ENCODE measurements at places on chromosomes 6 and 20.

DNA sequence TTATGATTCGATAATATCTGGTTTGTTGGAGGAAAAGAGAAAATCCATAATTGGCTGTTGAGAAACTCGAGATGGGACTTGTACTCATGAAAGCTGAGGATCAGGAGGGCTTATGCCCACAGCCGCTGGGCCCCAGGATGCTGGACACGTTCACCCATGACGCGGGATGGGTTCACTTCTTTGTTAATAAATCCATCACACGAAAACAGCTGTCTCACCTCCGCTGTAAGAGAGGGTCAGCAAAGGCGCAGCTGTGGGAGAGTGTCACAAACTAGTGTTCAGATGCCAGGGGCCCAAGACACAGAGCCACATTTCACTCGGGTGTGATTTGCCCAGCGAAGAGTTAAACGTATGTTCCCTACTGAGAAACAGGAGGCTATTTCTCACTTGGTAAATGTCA, 315.1 kb downstream of the THBS2 start:
- no peak for DNase-seq

DNA sequence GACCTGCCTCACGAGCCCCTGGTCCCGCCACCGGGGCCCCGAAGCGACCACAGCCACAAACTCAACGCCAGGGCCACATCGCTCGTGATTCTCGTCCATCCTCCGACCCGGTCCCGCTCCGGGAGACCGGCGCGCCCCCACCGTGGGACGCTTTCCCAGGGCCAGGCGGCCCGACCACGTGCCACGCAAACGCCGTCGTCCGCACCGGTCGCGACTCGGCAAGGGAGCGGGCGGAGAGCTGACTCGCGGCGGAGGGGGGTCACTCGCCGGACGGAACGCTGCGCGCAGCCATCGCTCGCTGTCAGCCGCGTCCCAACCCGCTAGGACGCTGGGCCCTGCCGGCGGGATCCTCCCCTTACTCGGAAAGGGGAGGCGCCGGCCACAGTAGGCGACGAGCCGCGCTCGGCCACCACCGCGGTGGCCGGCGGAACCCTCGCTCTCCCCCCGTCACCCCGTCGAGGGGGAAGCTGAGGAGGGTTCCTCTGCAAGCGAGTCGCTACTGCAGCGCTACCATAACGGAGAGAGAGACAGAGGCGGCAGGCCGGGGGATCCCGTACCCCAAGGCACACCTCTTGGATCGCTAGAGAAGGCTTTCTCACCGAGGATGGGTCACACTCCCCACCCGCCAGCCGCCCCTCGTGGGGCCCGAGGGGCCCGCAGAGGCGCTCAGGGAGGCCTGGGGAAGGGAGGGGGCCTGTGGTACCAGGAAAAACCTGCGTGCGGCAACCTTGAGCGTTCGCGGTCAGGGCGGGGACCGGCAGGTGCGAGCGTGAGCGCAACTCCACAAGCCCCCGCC, 511.8 kb upstream of the ZNF337 start:
- peak; percentile 44 for DNase-seq

DNA sequence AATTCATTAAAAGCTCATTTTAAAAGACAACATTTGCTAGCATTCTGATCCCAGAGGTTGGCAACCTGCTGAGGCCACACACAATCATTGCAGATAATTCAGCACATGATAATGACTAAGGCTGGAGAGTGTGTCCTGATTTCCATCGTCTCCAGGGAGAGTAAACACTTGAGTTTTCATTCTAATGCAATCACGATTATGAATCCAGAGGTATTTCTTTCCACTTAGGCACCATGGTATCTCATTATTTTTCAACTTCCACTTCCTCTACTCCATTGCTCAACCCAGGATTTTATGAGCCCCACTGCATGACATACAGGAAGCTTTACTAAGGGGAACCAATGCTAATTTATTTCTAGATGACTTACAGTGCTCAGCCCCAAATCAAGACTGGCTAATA, 273.8 kb upstream of the AGPAT4 start:
- no peak for DNase-seq

DNA sequence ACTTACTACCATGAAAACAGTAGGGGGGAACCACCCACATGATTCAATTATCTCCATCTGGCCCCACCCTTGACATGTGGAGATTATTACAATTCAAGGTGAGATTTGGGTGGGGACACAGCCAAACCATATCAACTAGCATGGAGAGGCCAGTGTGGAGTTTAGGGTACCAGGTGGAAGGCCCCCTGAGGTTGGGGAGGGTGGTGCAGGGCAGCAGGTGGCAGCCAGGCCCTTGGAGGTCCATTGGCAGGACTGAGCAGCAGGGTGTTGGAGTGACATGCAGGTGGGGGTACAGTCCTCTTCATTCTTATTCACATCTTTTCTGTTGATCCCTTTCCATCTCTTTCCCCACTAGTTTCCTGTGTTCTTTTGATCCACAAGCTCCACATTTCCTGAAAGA, 42.9 kb downstream of the PHACTR3 start:
- DNase-seq, result no peak

- no peak for DNase-seq
These were observed 635.3 kb upstream of the MARCKS start for GRCh38 chr6:113221850-113222249.

DNA sequence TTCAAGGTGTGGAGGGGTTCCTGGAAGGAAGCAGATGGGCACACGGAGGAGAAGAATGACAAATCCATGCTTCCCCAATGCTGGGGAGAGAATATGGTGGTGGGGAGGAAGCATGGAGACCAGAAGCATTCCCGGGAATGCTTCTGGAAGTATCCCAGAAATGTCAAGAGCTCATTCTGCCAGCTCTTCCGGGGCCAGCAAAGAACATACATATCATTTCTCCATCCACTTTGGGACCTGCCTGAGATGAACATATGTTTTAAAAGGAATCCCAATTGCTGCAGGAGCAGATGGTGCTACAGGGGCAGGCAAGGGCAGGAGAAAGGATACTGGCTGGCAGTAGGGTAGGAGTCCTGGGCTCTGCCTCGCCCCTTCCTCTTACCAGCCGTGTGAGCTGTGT, 37.9 kb upstream of the CCDC167 start:
- DNase-seq, result no peak

DNA sequence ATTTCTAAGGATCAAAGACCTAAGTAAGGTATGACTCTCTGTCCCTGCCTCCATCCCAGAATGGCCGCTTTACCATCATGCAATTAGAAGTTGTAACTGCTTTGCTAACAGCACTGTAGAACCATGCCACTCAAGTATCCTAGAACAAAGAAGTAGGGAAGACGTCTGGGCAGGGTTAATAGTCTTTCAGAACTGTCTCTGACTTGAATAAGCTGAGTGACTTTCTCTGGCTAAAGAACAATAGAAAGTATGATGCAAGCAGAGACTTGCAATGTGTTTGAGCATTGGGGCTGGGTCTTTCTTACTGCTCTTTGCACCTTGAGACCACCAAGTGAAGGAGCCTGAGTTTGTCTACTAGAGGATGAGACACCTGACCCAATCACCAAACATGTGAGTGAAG, 279.6 kb upstream of the JAG1 start:
- no peak for DNase-seq

DNA sequence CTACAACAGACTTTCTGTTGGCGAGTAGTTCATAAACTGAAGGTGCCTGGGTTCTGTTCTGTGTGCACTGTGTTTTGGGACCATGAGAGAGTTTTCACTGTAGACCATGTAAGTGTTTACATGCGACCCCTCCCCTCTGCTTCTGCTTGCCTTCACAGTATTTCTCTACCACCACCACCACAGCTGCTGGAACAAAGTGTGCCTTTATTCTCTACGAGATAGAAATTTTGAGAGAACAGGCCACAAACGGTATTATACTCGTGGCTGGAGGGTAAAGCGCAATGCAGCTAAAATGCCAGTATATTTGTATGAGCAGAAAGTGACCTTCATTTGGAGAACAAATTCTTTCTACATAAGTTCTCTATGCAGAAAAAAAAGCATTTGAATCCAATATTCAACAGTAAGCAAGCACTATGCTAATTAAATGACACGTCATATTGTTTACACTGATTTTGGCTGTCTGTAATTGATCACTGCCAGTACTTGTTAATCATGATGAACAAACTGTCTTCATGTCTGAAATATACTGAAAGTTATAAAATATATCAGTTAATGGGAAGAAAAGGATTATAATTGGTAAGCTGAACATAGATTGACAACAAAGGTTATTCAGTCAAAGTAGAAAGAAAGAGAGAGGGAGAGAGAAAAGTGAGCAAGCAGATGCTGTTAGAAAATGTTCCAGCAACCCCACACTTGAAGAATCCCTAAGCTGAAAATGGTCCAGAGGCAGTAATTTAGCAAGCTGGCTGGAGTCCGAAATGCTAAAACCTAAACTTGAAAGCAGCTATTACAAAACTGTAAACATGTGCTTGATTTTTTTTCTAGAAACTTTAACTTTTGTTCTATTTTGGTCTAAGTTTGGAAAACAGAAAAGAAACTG, 8.8 kb downstream of the CLDN20 start:
- DNase-seq, result no peak
